ENCODE measurements at places on chromosomes 12 and 14.

DNA sequence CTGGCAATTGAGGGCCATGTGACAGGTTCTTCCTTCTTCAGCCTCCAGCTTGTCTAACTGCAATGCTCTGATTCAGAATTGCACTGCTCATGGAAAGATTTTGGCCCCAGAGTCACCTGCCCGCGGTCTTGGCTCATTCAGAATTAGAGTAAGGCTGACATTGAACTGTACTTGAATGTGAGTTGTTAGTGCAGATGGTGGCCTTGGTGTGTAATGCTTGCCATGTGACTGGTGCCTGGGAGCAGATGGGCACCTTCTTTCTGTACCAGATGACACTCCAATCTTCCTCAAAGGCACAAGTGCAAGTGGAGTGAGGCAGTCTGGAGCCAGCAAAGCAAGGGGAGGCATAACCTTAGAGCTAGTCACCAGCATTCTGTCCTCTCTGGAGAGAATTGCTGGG is 36.5 kb upstream of the ANO4 start:
- DNase-seq: no peak

DNA sequence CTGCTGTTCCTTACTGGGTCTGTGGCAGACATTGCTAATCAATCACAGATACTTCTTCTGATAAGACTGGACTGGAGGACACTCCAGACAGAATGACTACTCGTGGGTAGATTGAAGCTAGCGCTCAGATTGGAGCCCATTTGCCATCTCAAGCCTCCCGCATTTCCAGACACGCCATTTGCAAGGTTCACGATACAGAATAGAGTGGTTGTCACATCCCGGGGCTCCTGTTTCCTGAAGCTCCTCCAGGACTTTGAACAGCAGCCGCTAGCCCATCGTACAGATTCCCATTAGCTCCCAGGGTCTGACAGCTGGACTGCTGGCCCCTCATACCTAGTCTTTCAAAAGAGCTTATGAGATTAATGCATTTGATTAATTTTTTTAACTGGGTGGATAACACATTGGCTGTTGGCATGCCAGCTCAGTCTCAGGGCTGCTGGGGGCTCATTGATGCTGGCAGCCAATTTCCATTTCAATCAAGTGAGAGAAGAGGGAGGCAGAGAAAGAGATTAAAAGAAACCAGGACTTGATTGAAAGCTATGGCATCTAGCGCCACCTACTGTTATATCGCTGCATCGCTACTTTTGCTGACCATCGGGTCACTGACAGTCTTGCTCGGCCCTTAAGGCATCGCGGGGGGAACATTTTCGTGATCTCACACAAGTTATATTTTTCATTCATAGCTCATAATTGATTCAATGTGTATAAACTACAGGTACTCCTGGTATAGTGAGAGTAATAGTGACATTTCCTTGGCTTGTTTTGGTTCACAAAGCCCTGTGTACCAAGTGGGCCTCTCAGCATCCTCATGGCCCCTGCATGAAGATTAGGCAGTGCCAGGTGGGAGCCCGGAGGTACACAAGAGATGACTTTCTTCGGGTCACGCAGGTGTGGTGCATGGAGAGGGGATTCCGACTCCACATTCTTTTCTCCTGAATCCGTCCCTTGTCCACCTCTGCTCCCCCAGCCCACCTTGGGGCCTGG is 78.6 kb downstream of the CCDC60 start:
- DNase-seq: peak; percentile 72

DNA sequence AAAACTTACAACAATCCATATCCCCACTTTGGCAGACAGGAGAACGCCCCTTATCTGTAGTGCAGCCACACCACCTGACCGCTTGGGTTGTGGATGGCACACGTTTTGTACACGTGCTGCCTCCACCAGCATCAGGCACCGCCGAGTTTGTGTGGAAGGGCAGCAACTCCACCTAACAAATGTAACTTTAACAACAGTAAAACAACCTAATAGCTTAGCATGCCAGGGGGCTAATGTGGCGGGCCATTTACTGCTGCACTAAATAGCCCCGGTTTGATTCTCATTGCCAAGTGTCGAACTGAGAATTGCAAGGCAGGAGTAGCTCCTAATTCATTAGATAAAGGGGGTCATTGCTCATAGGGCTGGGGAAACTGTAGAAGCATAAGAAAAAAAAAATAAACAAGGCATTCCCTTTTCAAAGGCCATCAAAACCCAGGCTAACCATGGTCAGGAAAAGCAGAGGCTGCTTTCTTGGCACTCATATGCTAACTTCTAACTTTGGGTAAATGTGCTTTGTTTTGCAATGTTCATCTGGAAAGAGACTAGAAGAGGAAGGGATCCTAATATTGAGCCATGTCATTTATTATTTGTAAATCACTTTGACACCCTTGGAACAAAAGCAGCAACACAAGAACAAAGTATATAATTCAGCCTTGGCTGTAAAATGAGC is 279.7 kb upstream of the SOX5 start:
- no peak for DNase-seq

GRCh38 chr12:2834581-2835491 is at the start of gene NRIP2:
Gene NRIP2, minus strand, starts transcription at chr12:2835035. Its CDS starts 52 bp downstream, at chr12:2834983.
- DNase-seq: peak; percentile 86

GRCh38 chr12:2288471-2288870 is 235.7 kb downstream of the CACNA1C start:
- DNase-seq: no peak

GRCh38 chr14:104390221-104390931 is 189.2 kb upstream of the C14orf180 start:
- DNase-seq: peak; percentile 51

GRCh38 chr12:93518725-93519124 is 51.4 kb downstream of the MRPL42 start:
- DNase-seq: no peak

DNA sequence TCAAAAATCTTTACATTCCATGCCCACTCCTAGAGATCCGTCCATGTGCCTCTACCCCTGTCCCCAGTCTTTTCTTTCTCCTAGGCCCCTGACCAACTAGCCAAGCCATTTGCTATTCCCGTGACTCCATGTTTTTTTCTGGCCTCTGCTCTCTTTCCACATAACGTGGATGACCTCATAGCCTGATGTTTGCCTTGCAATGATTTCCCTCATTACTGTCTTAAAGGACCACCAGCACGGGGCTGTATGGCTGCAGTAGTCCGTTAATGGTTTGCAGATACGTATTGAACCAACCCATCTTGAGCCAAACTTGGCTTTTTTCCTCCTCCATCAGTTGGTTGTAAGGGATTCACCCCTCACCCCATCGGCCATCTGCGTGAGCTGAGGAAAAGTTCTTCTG is 226.0 kb downstream of the PCNX1 start:
- DNase-seq: no peak

GRCh38 chr14:48771717-48772116 is 814.5 kb downstream of the RPS29 start:
- DNase-seq: no peak

- no peak for DNase-seq
Observed at GRCh38 chr12:93166541-93167307, 211.0 kb upstream of the NUDT4 start.

DNA sequence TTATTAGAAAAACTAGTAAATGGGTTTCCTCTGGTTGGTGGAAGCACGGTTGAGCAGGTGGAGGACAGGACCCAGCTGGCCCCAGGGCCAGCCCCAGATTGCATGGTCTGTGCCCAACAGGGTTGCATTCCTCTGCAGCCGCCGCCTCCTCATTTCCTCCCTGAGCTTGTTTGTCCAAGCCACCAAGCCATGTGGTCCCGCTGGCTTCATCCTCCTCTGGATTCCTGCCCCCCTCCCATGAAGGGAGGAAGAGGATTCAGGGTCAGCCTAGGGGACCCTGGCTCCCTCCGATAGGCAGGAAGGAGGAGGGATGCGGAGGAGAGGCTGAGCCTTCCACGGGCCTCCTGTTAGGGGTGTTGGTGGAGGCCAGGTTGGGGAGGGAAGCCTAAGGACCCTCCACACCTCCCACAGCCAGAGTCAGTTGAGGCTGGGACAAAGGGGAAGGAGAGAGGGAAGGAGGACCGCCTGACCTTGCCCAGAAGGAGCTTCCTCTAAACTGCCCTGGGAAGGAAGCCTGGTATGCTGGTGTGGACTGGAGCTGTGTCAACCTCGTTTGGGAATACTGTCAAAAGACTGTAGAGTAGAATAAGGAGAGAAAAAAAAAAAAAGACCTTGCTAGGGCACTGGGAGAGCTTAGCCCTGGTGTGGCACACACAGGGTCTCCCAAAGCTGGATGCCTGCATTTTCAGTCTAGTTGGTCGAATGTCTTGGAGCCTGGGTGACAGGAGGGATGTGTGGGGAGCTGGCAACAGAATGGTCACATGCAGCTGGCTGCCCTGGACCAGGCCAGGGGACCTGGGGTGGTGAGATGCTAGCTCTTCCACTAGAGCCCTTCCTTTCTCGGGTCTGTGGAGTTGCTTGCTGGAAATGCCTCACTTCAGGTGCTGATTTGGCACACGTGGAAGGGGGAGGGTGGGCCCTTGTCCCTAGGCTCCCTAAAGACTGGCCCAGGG is 42.4 kb downstream of the PLEKHG3 start:
- no peak for DNase-seq

GRCh38 chr14:68951800-68952530 is 27.1 kb downstream of the ACTN1 start:
- DNase-seq: no peak

DNA sequence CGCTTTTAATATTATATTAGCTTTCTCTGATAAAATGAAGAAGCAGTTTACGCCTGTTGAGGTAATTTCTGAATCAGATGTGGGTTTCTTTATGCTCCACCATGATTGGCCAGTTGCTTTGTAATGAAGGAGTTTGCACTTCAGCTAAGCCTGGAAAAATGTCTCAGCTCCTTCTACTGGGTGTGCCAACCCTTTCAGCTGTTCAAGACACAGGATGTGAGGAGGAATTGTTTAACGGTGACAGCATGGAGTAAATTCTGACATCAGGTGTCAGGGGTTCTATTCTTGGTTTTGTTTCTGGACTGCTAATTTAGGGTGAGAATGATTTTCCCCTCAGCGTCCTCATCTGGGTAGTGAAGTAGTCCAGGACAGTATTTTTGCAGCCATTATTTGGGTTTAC is 43.5 kb downstream of the FLRT2 start:
- no peak for DNase-seq

DNA sequence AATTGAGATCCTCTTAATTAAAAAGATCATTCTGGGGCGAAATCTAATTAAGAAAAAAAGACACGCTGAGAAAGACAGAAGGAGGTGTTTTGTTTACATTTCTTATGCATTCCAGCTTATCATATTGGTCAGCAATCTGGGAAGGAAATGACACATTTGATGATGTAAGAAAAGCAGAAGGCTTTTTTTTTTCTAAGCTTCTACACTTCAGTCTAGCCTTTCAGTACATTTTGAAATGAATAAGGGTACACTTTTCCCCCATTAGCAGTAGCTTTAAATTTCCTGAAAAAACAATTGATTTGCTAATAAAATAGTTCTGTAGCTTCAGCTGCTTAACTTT is 5.9 kb upstream of the GSC start:
- DNase-seq: no peak

DNA sequence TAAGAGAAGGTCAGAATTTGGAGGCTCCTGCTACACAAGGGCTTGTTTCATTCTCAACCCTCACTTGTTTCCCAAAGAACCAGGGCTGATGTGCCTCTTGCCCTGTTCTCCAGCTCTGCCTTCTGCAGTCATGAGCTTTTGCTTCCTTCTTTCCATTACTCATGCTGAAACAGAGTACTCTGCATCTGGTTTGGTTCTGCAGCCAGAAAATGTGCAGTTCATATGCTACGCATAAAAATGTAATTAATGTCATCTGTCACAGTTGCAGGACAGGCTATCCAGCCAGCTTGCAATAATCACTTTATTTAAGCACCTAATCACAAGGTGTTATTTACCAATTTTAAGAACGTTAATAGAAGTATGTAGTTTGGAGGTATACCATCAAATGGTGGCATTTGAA is 150.2 kb downstream of the SRGAP1 start:
- no peak for DNase-seq

DNA sequence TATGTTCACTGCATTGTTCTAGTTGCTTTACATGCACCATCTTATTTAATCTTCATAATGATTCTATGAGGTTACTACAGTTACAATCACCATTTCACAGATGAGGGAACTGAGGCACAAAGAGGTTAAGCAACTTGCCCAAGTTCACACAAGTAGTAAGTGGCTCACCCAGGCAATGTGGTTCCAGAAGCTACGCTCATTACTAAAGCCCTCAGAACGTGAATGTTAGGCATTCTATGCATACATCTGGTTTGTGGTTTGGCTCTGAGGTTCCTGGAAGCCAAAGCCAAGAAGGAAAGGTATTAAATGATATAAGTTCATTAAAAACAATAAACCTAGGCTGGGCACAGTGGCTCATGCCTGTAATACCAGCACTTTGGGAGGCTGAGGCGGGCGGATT is 14.4 kb upstream of the VRTN start:
- DNase-seq: no peak

- no peak for DNase-seq
Observed at GRCh38 chr12:75578546-75578945, 67.1 kb upstream of the KRR1 start.

- DNase-seq: no peak
Observed at GRCh38 chr12:91562476-91562875, 379.9 kb upstream of the DCN start.

DNA sequence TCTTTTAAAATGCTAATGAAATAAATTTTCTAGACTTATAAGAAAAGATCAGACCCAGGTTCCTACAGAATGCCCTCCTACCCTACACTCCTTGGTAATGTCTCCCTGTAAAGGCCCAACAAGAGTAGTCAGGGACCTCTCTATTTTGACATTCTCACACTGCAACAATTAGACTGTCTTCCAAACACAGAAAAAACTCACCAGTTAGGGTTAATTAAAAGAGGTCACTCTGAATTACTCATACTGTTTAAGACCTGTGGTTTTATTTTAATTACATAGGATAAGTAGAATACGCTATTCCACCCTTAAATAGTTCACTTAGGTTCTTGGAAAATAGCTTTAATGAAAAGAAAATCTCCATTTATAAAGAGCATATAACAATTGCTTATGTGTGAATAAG is 142.4 kb downstream of the ITPR2 start:
- no peak for DNase-seq

GRCh38 chr14:102000902-102001301 is 36.5 kb downstream of the DYNC1H1 start:
- DNase-seq: no peak

- DNase-seq: no peak
Observed at GRCh38 chr14:54424479-54424901, 16.7 kb downstream of the CNIH1 start.

- DNase-seq: no peak
Observed at GRCh38 chr12:74105434-74105833, 432.2 kb upstream of the ATXN7L3B start.

- DNase-seq: no peak
Observed at GRCh38 chr12:103050273-103050672, 92.8 kb downstream of the ASCL1 start.

GRCh38 chr14:29821661-29822429 is 105.8 kb downstream of the PRKD1 start:
- DNase-seq: no peak

- peak; percentile 87 for DNase-seq
Observed at GRCh38 chr12:130747867-130748740, 32.0 kb upstream of the RIMBP2 start.

- peak; percentile 97 for DNase-seq
Observed at GRCh38 chr12:219891-220352, 6.0 kb upstream of the SLC6A12 start.

- peak; percentile 44 for DNase-seq
Observed at GRCh38 chr12:27652174-27652763, 44.0 kb upstream of the REP15 start.

GRCh38 chr12:62113366-62114011 is 146.7 kb upstream of the USP15 start:
- no peak for DNase-seq

GRCh38 chr14:75277008-75277814 is 1.4 kb upstream of the FOS start:
- peak; percentile 93 for DNase-seq

GRCh38 chr12:115763376-115763775 is 514.1 kb downstream of the MED13L start:
- no peak for DNase-seq

GRCh38 chr12:106663385-106663784 is 80.6 kb downstream of the RFX4 start:
- DNase-seq: no peak

All from H7 (cell line).